ENCODE measurements at places on chromosomes 7 and 10.

GRCh38 chr10:4102802-4103344 lies 317.9 kb upstream of the KLF6 start:
- DNase-seq, result no peak
- no peak overlapping the region for H3K4me3 ChIP-seq
- H3K27ac ChIP-seq, result no peak overlapping the region
- no peaks in the 10 kb centered on the region for H3K27me3 ChIP-seq

- no peaks in the 10 kb centered on the region for H3K4me1 ChIP-seq
- DNase-seq, result no peak
- H3K27me3 ChIP-seq, result peaks cover 25% of the 10 kb centered on the region
- H3K4me3 ChIP-seq, result no peak overlapping the region
- H3K36me3 ChIP-seq, result no peaks in the 10 kb centered on the region
- no peak overlapping the region for H3K27ac ChIP-seq
Observed at GRCh38 chr10:88828310-88828709, 23.3 kb downstream of the ANKRD22 start.

GRCh38 chr7:98862203-98862602 lies 7.6 kb downstream of the TMEM130 start:
- H3K27ac ChIP-seq, result no peak overlapping the region
- no peaks in the 10 kb centered on the region for H3K27me3 ChIP-seq

GRCh38 chr10:70034232-70034631 lies 18.4 kb upstream of the MACROH2A2 start:
- DNase-seq, result no peak
- H3K36me3 ChIP-seq, result peaks cover 4% of the 10 kb centered on the region
- peaks cover 4% of the 10 kb centered on the region for H3K27me3 ChIP-seq
- H3K4me3 ChIP-seq, result no peak overlapping the region
- H3K4me1 ChIP-seq, result no peaks in the 10 kb centered on the region

GRCh38 chr7:107446988-107447387 lies 22.9 kb upstream of the GPR22 start:
- H3K4me3 ChIP-seq, result no peak overlapping the region
- no peak for DNase-seq
- H3K4me1 ChIP-seq, result no peaks in the 10 kb centered on the region
- no peak overlapping the region for H3K27ac ChIP-seq
- no peaks in the 10 kb centered on the region for H3K27me3 ChIP-seq

- no peak overlapping the region for H3K27ac ChIP-seq
- H3K4me3 ChIP-seq, result no peak overlapping the region
- peaks cover 1% of the 10 kb centered on the region for H3K4me1 ChIP-seq
- no peak for DNase-seq
Observed at GRCh38 chr10:124138195-124138882, 44.9 kb upstream of the CHST15 start.

GRCh38 chr7:129199406-129199805 lies 11.0 kb downstream of the SMO start:
- H3K27ac ChIP-seq, result no peak overlapping the region
- H3K36me3 ChIP-seq, result peaks cover 20% of the 10 kb centered on the region
- H3K4me1 ChIP-seq, result no peaks in the 10 kb centered on the region
- no peak overlapping the region for H3K4me3 ChIP-seq
- no peaks in the 10 kb centered on the region for H3K27me3 ChIP-seq

GRCh38 chr7:44294325-44295069 lies 30.9 kb downstream of the CAMK2B start:
- H3K27me3 ChIP-seq, result peaks cover 80% of the 10 kb centered on the region
- DNase-seq, result no peak
- no peak overlapping the region for H3K27ac ChIP-seq
- no peak overlapping the region for H3K4me3 ChIP-seq
- H3K4me1 ChIP-seq, result peaks cover 21% of the 10 kb centered on the region

DNA sequence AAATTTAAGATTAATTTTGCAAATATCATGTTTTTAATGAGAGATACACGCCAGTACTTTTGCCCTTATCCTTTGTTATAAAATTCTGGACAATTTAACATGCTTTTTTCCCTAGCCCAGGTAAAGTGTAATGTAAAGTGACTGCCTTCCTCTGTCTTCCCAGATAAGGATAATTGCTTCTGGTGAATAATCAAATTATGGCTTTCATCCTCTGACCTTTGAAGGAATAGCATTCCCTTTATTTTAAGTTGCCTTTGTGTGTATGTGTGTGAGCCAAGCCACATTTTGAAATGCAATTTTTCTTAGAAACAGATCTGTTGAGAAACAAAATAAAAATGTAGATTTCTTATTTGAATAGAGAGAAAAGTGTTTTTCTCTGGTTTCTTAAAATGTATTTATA lies 107.5 kb downstream of the ADAM22 start:
- no peaks in the 10 kb centered on the region for H3K36me3 ChIP-seq
- DNase-seq, result no peak
- H3K4me1 ChIP-seq, result peaks cover 11% of the 10 kb centered on the region
- no peak overlapping the region for H3K27ac ChIP-seq

DNA sequence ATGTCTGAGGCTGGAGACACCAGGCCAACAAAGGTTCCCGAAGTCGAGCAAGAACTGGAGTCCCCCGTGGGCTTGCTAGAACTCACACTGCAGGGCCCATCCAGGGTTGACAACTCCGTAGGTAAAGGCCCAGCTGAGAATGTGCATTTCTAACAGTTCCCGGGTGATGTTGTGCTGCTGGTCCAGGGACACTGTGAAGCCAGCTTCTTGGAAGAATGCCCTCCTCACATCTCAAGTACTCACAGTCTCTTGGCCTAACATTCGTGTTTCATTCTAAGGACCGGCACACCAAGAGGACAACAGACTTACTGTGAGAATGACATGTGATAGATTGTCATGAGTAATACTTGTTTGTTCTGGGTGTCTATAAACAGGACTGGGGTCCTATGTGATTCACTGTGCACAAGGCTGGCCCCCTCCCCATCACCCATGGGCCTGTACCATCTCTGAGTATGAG lies 682.3 kb upstream of the IGFBP3 start:
- peaks cover 67% of the 10 kb centered on the region for H3K4me1 ChIP-seq
- no peaks in the 10 kb centered on the region for H3K27me3 ChIP-seq
- H3K27ac ChIP-seq, result peak overlapping the region; percentile 96
- H3K36me3 ChIP-seq, result no peaks in the 10 kb centered on the region
- H3K4me3 ChIP-seq, result no peak overlapping the region

DNA sequence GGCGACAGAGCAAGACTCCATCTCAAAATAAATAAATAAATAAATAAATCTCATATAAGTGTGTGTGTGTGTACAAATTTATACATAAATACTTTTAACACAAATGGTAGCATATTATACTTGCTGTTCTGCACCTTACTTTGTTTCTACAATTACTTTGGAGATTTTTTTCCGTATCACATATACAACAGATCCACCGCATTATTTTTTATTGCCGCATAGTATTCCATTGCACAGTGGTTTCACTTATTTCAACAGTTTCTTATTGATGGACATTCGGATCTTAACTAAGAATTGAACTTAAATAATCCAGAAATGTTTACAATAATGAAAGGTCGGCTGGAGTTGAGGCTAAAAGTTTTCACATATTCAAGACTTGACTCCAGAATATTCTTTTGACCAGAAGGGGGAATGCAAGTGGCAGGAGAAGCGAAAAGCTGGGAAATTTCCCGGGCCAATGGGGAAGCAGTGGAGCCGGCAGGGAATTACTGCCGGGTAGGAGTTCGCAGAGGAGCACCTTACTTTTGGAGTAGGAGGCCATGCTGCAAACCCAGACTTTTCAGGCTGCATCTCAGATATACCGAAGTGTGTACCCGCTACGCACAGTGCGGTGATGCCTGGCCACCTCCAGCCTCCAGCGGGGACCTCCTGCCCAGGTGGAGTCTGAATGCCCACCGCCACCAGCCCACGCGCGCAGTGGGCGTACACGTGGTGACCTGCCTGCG lies 415 bp upstream of the CNNM1 start:
- H3K36me3 ChIP-seq, result no peaks in the 10 kb centered on the region
- no peak overlapping the region for H3K27ac ChIP-seq
- no peak for DNase-seq
- peaks cover 79% of the 10 kb centered on the region for H3K27me3 ChIP-seq
- peaks cover 7% of the 10 kb centered on the region for H3K4me1 ChIP-seq

GRCh38 chr10:104622598-104623209 lies 18.4 kb upstream of the SORCS3 start:
- no peak overlapping the region for H3K4me3 ChIP-seq
- DNase-seq, result no peak
- H3K27ac ChIP-seq, result no peak overlapping the region
- H3K27me3 ChIP-seq, result peaks cover 74% of the 10 kb centered on the region
- H3K36me3 ChIP-seq, result no peaks in the 10 kb centered on the region
- H3K4me1 ChIP-seq, result no peaks in the 10 kb centered on the region

GRCh38 chr7:157234271-157234670 lies 95.5 kb downstream of the UBE3C start:
- H3K4me3 ChIP-seq, result no peak overlapping the region
- no peak for DNase-seq
- H3K4me1 ChIP-seq, result peaks cover 3% of the 10 kb centered on the region
- peak overlapping the region; percentile 6 for H3K27ac ChIP-seq
- H3K27me3 ChIP-seq, result no peaks in the 10 kb centered on the region

DNA sequence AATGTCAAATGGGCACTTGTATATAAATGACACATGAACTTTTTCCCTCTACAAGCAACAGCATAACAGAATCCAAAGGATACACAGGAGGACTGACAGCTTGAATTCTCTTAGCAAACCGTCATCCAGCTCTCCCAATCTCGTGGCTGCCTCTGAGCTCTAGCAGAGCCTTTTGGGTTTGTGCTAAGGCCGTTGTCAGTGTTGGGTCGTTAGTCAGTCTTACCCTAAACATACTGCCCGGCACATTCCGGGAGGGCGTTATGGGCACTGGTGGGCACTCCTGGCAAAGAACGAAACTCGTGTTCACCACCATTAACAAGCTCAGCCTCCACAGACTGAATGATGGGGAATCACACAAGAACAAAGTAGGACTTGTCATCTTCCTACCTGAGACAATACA lies 19.6 kb upstream of the ENO4 start:
- H3K4me1 ChIP-seq, result no peaks in the 10 kb centered on the region
- H3K27ac ChIP-seq, result no peak overlapping the region
- H3K4me3 ChIP-seq, result no peak overlapping the region
- peaks cover 4% of the 10 kb centered on the region for H3K36me3 ChIP-seq

All from mesothelial cell of epicardium (in vitro differentiated cells).